ENCODE measurements at places on chromosomes 4 and X.

- H3K4me3 ChIP-seq: no peak overlapping the region
- H3K36me3 ChIP-seq: no peaks in the 10 kb centered on the region
- no peaks in the 10 kb centered on the region for H3K27me3 ChIP-seq
- H3K27ac ChIP-seq: no peak overlapping the region
These were observed 211.0 kb downstream of the KCTD8 start for GRCh38 chr4:44237643-44238042.

- H3K4me3 ChIP-seq: no peak overlapping the region
- H3K27me3 ChIP-seq: no peaks in the 10 kb centered on the region
- no peaks in the 10 kb centered on the region for H3K4me1 ChIP-seq
- H3K36me3 ChIP-seq: no peaks in the 10 kb centered on the region
- DNase-seq: no peak
These were observed 19.1 kb upstream of the EGFL6 start for GRCh38 chrX:13550346-13550745.

DNA sequence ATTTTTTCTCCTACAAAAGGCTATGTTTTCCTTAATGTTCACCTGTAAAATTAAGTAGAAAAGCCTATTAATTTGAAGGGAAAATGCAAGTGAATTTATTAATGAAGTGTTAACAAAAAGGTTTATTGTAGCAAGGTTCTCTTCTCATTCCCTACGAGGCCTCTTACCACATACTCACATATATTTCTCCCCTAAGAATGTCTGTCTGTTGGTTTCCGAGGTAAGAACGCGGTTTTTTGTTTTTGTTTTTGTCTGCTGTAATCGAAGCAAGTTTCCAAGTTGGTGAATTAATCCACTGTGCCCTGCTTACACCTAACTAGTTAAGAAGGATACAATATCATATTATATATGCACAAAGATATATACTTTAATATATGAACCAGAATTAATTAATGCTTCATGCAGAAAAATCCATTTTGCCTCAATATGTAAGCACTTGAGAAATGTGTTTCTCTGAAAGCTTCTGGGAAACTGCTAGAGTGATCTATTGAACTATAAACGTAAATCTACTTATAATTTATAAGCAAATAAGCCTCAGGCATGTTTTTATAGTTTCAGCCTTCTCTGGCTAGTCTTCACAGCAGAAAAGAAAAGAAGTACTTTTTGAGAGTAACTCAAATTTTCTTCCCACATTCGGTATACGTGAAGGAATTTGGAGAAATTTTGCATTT lies 120.8 kb downstream of the EGF start:
- no peak for DNase-seq
- H3K4me1 ChIP-seq: no peaks in the 10 kb centered on the region
- no peaks in the 10 kb centered on the region for H3K36me3 ChIP-seq
- peaks cover 8% of the 10 kb centered on the region for H3K27me3 ChIP-seq
- H3K4me3 ChIP-seq: no peak overlapping the region

- H3K4me1 ChIP-seq: peaks cover 18% of the 10 kb centered on the region
- H3K4me3 ChIP-seq: no peak overlapping the region
- no peaks in the 10 kb centered on the region for H3K27me3 ChIP-seq
- no peaks in the 10 kb centered on the region for H3K36me3 ChIP-seq
- no peak for DNase-seq
- peak overlapping the region; percentile 78 for H3K27ac ChIP-seq
These were observed 65.5 kb upstream of the LAS1L start for GRCh38 chrX:65600106-65600505.

DNA sequence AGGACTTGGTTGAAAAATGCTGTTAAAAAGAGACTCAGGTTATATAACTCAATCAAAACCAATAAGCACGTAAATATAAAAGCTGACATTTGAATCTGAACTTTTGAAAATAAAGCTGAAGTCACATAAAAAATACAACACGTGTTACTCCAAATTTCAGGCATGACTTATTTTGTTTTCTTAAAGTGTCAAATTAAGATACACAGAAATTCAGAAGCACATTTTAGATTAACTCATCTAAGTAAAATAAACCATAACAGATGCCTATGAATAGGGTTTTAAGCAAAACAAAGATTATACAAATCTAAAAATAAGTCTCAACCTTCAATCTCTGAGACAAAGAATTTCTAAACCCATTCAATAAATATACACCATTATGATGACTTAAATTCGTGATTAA lies 124.8 kb downstream of the ANTXR2 start:
- H3K4me1 ChIP-seq: peaks cover 3% of the 10 kb centered on the region
- DNase-seq: no peak
- no peak overlapping the region for H3K4me3 ChIP-seq
- no peaks in the 10 kb centered on the region for H3K27me3 ChIP-seq
- H3K36me3 ChIP-seq: no peaks in the 10 kb centered on the region
- no peak overlapping the region for H3K27ac ChIP-seq

DNA sequence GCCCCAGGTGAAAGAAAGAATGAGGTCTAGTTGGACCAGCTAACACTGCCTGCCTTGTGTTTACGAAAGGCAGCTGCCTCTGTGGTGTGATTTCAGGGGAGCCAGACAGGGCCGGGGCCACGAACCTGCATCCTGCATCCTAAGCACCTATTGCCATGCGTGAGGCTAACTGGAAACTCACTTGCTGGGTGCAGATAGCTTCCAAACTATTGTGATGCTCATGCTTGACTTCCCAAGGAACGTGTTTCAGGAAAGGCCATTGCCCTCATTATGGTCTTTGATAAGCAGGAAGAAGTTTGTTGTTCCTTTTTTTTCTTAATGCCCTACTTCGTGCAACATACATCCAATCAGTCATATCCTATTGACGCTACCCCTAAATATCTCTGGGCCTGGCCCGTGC lies 2.3 kb upstream of the IRF2 start:
- H3K36me3 ChIP-seq: no peaks in the 10 kb centered on the region
- peak overlapping the region; percentile 94 for H3K4me3 ChIP-seq
- H3K4me1 ChIP-seq: peaks cover 13% of the 10 kb centered on the region
- H3K27me3 ChIP-seq: no peaks in the 10 kb centered on the region

DNA sequence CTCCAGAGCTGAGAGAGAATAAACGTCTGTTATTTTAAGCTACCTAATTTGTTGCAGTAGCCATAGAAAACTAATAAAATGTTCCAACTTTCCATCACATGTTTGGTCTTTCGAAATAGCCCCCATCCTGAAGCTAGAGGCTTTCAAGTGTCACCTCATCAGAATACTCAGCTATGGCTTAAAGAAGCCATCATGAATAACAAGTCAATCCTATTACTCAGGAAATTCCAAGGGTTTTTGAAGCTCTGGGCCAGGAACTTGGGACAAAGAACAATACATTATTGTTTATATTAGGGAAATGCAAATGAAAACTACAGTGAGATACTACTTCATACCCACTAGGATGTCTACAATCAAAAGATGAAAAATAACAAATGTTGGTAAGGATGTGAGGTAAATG lies 42.2 kb downstream of the TBCK start:
- H3K27me3 ChIP-seq: no peaks in the 10 kb centered on the region
- no peaks in the 10 kb centered on the region for H3K4me1 ChIP-seq
- no peak overlapping the region for H3K4me3 ChIP-seq
- no peaks in the 10 kb centered on the region for H3K36me3 ChIP-seq

DNA sequence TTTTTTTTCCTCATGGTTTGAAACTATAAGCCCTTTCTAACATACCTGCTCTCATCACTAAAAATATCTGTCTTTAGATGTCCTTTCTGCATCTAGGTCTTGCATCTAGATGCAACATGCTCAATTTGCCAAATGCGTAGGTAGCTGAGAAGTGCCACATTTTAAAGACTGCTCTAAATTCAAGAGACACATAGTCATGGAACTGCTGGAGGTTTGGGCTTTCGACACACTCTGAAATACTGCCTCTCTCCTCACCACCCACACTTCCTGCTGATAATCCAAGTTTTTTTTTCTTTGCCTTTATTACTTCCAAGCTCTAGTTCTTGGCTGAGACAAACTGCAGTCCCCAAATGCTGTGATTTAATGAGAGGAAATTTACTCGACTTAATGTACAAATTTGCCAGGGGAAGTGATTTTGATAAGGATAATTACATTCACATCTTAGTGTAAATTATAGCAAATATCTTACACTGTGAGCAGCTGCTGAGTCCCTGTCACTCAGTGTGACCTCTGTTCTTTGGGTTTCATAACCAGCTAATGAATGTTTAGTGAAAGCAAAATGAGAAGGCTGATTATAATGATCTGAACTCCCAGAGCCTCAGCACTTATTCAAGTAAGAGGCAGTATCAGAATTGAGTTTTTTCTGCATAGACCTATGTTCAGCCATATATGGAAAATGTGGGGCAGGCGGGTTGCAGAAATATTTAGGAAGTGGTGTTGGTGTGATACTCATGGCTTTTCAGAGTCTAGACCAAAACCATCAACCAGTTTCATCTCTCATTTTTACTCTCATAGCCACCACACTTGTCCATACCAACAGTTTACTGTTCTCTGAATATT lies 31.3 kb downstream of the DRD5 start:
- H3K36me3 ChIP-seq: no peaks in the 10 kb centered on the region
- no peaks in the 10 kb centered on the region for H3K4me1 ChIP-seq
- H3K27me3 ChIP-seq: no peaks in the 10 kb centered on the region
- H3K27ac ChIP-seq: no peak overlapping the region
- H3K4me3 ChIP-seq: no peak overlapping the region

GRCh38 chrX:30659421-30659820 lies 6.2 kb downstream of the GK start:
- H3K4me1 ChIP-seq: peaks cover 27% of the 10 kb centered on the region
- no peaks in the 10 kb centered on the region for H3K27me3 ChIP-seq
- H3K36me3 ChIP-seq: no peaks in the 10 kb centered on the region
- H3K27ac ChIP-seq: no peak overlapping the region
- H3K4me3 ChIP-seq: no peak overlapping the region
- no peak for DNase-seq

DNA sequence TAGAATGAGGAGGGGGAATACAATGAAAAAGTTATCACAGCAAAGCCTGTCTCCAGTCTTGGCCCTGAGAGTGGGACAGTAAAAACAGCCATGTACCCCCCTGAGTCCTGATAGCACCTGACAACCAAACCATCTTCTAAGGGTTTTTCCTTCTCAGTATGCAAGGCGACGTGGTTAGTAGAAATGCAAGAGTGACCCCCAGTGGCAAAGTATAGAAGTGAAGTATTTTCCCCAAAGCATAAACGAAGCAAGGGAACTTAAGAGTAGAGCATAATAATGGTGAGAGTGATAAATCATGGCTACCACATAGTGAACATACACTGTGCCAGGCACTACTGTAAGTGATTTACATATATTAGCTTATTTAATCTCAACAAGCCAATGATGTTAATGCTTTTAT lies 52.8 kb downstream of the FAM47C start:
- DNase-seq: no peak
- H3K36me3 ChIP-seq: no peaks in the 10 kb centered on the region
- no peak overlapping the region for H3K4me3 ChIP-seq
- no peaks in the 10 kb centered on the region for H3K27me3 ChIP-seq
- no peaks in the 10 kb centered on the region for H3K4me1 ChIP-seq

- no peaks in the 10 kb centered on the region for H3K27me3 ChIP-seq
- H3K4me3 ChIP-seq: no peak overlapping the region
- DNase-seq: no peak
- H3K27ac ChIP-seq: no peak overlapping the region
- H3K36me3 ChIP-seq: no peaks in the 10 kb centered on the region
These were observed 43.2 kb downstream of the LRBA start for GRCh38 chr4:150971901-150972300.

GRCh38 chrX:112687189-112687691 lies 7.5 kb upstream of the LHFPL1 start:
- H3K27me3 ChIP-seq: no peaks in the 10 kb centered on the region
- no peaks in the 10 kb centered on the region for H3K36me3 ChIP-seq
- H3K4me1 ChIP-seq: no peaks in the 10 kb centered on the region
- H3K27ac ChIP-seq: no peak overlapping the region
